ENCODE measurements at places on chromosomes 4 and X. TPM values are rescaled to one million over a fixed set of nuclear protein-coding genes. Genes with fewer than 3 reads are reported as not detected.

GRCh38 chr4:132097041-132097440 lies 1052.1 kb upstream of the PCDH10 start:
- DNase-seq = no peak

DNA sequence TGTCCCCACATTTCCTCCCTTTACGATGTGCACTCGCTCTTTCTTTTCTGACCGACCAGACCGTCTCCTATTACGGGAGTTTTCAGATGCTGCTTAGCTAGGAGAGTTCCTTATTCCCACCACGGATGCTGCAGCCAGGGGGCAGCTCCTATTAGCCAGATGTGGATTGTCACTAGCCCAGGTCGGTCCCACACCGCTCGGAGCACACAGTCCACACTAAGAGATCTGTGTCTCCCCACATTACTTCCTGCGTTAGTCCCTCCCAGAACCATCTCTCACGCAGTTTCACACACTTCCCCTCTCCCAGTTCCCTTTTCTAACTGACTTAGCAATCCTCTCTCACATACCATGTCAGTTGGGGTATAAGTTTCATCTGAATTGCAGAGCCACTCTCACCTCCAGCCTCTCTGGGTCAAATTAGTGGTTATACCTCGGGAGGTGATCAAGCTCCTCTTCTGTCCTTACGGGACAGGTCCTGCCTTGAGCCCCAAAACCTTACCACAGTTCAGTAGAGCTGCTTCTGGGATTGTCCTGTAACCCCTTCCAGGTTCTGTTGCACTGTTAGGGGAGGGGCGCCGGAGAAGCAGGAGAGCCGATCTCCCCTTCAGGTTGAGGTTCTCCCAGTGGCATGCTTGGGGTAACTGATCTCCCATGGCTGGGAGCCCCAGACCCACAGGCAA lies 28.2 kb downstream of the SULT1E1 start:
- peak; percentile 51 for DNase-seq

LAP3 gene
- total RNA-seq = 67.0 TPM

- no peak for DNase-seq
Measured at GRCh38 chr4:152601156-152601555, 65.3 kb upstream of the FBXW7 start.

DNA sequence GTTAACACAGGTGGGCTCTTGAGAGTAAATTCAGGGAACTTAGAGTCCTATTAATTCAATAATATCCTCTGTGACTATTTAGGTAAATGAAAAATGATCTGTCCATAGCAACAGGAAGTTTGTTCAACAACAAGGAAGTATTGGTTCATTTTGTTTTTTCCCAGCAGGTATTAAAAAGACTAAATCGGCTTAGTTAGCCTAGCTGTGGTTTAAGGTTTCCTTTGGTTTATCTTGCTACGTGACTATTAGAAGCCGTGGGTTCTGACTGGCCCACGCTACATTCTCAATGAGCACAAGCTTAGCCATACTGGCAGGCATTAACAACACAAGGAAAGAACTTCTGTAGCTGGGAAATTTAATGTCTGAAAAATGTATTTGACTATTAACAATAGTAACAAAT lies 168.8 kb upstream of the HS3ST1 start:
- no peak for DNase-seq

MAP9 gene
- 0.25 TPM for total RNA-seq

- DNase-seq = no peak
Measured at GRCh38 chr4:139806929-139807328, 141.3 kb downstream of the MGST2 start.

- no peak for DNase-seq
Measured at GRCh38 chr4:139802931-139803330, 137.3 kb downstream of the MGST2 start.

GRCh38 chr4:14667624-14668151 lies 334.6 kb upstream of the CPEB2 start:
- no peak for DNase-seq

DNA sequence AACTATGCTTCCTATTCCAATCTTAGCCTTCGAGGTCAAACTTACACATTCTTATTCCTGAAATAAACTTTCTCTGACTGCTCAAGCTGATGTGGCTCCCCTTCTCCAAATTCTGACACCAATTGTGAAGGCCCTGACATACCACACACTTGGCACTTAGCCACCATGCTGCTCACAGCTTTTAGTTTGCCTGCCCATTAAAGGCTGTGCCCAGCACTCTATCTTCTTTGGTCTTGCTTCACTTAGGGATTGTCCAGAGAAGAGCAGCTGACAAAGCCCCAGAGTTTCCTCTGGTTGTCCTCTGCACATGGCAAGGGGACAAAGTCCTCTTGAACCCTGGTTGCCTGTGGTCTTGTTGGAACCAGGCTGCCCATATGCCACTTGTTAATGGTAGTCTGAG lies 126.1 kb downstream of the ARHGEF9 start:
- DNase-seq = no peak

ARMCX1 gene
- total RNA-seq = 0.88 TPM

SLC9A7 gene
- total RNA-seq = 8.6 TPM

DNA sequence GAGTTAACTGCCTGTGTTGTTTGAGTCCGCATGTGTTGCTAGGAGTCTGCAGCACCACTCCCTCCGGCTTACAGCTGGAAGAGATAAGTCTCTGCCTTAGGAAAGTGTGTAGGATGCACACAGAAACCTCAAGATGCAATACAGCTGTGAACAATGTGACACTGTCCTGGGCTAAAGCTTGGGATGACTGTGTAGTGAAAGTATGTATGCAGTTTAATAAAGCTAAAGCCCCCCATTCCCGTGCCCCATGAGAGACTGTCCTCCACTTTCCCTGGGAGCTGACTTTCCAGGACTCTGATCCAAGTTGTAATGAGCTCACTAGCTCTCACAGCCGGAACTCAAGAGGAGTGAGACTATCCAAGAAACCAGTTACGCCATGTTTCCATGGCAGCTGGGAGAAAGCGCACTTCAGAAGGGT lies 156.6 kb upstream of the FTHL17 start:
- DNase-seq = no peak

CSN1S1 gene
- total RNA-seq = not detected

GRCh38 chrX:79592259-79592658 lies 225.1 kb upstream of the ITM2A start:
- no peak for DNase-seq

Measured in left lobe of liver (tissue), 2 donors.